ENCODE measurements at places on chromosomes 3 and 15. TPM values are rescaled to one million over a fixed set of nuclear protein-coding genes. Genes with fewer than 3 reads are reported as not detected.

DNA sequence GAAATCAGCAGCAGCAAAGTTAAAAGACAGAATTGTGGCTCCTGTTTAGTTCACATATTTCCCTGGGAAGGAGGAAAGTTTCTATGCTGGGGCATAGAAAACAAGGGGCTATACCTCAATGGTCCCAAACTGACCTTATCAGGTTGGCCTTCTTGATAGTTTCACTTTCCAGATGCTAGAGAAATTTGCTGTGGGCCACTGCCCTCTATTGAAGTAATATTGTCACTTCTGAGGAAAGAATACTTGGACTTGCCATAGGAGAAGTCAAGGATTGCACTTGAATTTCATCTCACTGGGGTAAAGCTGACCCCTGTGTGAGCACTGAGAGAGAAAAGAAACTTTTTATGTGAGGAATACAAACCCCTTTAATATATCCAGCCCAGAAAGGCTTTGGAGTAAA is 49.3 kb upstream of the XCR1 start:
- DNase-seq: no peak
- peaks cover 15% of the 10 kb centered on the region for H3K4me1 ChIP-seq
- no peak overlapping the region for H3K4me3 ChIP-seq
- H3K27me3 ChIP-seq: no peaks in the 10 kb centered on the region
- H3K36me3 ChIP-seq: no peaks in the 10 kb centered on the region

DNA sequence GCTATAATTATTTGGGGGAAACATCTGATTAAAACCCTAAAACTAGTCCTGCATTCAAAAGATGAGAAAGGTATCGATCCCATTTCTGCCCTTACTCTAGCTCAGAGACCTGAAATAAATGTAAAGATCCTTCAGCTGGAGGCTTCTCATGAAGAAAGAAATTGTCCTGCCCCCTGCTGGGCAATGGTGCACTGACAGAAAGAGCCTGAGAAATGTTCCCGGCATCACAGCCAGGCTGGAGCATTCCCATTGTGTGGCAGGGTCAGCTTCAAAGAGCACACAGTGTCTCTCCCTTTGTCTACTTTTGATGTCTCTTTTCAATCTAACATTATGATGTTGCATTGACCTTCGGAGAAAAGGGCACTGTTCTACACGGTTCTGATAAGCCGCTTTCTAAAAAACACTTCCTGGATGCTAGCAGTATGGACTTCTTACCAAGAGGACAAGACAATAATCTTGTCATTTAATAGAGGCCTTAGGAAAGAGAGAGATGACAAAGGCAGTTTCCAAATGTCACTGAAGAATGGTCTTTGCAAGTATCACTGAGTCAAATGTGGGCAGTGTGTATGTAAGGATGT is 287.5 kb downstream of the MAGI1 start:
- no peak for DNase-seq
- H3K27ac ChIP-seq: no peak overlapping the region
- no peaks in the 10 kb centered on the region for H3K36me3 ChIP-seq
- no peaks in the 10 kb centered on the region for H3K27me3 ChIP-seq
- H3K4me3 ChIP-seq: no peak overlapping the region

The HACL1 gene
- 22.4 TPM for total RNA-seq

The CHL1 gene
- total RNA-seq: 0.66 TPM
